NCI-H226 (cell line): ENCODE measurements at places on chromosomes 13 and 19.
A peak's percentile ranks its signal among the peaks of the same experiment; 100 is the strongest.

- DNase-seq, result no peak
Measured at GRCh38 chr19:10935371-10936059, 6.9 kb downstream of the TIMM29 start.

DNA sequence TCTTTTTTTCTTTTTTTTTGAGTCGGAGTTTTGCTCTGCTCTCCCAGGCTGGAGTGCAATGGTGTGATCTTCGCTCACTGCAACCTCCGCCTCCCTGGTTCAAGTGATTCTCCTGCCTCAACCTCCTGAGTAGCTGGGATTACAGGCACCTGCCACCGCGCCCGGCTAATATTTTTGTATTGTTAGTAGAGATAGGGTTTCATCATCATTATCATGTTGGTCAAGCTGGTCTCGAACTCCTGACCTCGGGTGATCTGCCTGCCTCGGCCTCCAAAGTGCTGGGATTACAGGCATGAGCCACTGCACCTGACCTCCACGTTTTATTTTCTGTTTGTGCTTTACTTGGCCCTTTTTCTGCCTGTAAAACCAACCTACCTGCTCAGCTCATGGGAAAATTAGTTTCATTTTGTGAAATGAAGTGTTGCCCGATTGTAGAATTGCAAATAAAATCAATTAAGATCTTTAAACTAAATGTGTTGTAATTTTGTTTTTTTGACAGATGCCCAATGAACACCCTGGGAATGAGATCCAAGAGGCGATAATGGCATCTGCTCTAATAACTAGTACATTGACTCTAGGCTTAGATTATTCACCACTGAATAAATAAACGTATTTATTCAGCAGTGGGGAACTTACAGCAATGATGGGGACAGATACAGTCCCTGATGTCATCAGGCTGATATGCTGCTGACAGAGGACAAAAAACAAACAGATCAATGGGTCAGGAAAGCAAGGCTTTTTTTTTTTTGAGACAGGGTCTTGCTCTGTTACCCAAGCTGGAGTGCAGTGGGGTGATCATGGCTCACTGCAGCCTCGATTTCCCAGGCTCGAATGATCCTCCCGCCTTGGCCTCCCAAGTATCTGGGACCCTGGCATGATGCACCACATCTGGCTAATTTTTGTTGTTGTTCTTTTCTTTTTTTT lies 2.2 kb upstream of the RAB11B start:
- no peak for DNase-seq

DNA sequence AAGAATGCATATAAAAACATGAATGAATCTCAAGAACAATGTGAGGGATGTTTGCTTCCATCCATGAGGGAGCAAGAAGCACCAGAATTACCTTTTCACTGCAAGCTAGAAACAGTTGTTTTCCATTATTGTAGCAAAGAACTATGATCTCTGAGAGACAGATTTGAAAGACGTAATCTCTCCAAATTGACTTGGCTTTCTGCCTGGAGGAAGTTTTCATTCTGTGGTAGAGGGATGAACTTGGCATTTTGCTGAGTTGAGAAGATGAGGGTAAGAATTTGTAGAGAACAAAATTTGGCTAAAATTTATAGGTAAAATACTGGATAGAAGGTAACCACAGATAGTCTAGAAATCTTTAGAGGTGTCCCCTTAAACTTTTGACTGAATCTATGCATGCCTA lies 496.8 kb downstream of the TDRD3 start:
- DNase-seq, result no peak

DNA sequence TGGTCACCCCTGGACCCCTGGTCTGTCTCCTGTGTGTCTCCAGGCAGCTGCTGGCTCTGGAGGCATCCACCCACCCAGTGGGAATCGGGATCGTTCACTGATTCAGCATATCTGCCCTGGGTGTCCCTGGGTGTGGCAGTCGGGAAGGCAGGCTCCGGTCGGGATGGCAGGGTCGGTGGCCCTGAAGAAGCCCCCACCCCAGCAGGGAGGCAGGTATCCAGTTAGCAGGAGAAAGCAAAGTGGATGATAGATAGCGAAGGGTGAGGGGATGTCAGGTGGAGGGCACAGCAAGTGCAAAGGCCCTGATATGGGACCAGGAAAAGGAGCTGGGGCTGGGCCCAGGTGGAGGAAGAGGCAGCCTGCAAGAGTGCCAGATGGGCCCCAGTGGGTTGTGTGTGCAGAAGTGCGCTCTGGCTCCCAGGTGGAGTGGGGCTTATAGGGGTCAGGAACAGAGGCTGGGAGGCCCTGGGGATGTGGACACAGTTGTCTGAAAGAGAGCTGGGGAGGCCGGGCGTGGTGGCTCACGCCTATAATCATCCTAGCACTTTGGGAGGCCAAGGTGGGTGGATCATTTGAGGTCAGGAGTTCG lies 2.3 kb downstream of the SSBP4 start:
- DNase-seq, result no peak

DNA sequence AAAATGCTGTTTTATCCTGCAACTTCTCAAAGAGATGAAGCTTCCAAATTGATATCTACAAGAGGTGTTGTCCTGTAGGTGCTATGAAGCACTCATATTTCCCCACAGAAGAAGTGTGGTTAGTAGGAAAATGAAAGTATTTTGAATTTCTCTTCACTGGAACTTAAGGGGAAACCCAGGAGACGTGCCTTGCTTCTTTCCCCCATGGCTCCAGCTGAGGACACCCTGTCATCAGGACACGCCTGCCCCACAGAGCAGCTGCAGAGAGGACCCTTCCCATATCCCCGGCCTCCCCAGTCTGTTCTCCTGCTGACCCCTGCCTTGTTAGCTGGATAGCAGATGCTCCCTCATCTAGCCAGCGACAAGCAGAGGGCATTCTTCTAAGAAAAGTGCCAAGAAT lies 371.3 kb downstream of the COG6 start:
- no peak for DNase-seq

DNA sequence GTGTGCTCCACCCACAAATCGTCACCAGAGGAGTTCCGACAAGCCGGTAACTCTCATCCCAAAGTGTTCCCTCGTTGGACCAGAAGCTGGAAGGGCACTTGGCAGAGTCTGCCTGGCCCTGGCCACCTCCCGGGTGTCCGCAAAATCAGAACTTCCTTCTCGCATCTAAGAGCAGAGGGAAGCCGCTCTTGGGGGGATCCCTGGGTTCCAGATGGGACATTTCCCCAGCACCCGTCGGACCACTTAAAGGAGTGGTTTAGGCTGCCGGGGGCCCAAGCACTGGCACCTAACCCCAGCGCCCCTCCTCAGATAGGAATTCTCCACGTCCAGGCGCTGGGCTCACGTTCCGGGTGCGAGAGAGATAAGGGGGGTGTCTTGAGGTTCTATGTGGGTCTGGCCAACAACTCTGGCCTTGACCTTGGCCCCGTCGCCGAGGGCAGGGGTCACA lies 857 bp upstream of the MAP2K7 start:
- DNase-seq, result no peak

DNA sequence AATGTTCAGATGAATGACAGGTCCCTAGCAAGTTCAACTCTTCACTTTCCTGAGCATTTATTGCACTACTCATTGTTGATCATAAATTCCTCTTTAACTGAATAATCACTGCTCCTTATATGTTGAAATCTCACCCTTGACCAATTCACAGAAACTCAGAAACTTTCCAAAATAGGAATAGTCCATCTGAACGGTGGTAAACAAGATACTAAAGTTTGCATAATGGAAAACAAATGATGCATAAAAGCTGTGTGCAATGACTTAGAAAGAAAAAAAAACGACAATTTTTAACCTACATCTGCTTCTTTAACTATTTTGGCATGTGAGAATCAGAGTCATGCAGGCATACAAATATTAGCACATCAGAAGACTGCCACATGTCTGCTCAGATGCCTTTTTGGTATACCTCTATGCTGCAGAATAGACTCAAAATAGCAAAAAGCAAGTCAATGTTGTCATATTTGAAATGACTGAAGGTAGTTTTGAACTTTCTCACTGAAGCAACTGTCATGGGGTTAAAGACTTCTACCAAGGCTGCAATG lies 34.8 kb downstream of the SLC10A2 start:
- no peak for DNase-seq

DNA sequence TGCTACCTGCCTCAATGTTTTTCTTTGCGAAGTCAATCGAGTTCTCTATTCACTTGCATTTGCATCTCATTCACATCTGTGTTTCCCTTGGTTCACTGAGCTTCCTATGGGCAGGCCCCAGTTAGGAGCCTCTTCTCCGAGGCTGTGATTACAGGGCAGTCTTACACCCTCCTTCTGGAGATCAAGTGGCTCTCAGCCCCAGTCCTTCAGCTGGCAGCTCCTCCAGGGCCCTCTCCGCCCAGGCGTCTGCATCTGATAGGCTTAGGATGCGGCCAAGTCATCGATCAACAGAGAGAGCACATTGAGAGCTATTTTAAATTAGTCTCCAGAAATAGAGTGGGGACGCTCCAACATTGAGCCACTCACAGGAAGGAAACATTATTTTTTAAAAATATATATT lies 44.2 kb downstream of the MBNL2 start:
- DNase-seq, result no peak

DNA sequence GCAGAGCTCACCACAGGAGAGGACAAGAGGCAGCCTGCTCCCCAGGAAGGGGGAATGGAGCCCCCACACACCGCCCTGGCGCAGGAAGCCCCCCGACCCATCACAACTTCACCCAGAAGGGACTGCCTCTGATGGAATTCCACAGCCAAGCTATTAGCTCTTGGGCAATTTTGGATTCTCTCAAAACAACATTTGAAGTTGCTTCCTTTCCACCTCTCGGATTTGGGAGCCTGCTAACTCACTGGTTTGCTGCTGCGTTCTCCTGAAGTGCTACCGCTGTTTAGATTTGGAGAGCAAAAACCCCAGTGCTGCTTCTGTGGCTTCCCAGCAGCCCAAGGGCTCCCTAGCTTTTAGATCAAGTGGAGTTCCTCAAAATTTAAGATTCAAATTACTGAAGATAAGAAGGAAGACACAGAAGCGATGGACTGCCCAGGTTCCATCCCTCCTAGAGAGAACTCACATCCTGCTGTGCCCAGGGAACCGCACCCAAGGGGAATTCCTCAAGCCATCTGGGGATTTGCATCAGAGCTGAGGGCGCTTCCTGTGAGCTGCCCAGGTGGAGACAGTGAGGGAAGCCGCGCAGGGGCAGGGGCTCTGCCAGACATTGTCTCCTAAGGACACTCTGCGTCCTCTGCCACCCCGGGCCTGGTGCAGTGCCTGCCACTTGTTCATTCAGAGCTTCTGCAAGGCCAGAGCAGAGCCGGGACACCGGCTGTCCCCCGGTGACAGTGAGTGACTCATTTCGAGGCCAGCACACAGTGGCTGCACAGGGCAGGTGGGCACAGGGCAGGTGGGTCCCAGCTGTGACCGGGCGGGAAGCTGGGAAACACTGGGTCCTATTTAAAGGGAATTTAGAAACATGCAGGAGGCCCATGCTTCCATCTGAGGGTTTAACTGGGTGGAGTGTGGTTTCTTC lies 45.5 kb downstream of the COL4A1 start:
- DNase-seq, result no peak

DNA sequence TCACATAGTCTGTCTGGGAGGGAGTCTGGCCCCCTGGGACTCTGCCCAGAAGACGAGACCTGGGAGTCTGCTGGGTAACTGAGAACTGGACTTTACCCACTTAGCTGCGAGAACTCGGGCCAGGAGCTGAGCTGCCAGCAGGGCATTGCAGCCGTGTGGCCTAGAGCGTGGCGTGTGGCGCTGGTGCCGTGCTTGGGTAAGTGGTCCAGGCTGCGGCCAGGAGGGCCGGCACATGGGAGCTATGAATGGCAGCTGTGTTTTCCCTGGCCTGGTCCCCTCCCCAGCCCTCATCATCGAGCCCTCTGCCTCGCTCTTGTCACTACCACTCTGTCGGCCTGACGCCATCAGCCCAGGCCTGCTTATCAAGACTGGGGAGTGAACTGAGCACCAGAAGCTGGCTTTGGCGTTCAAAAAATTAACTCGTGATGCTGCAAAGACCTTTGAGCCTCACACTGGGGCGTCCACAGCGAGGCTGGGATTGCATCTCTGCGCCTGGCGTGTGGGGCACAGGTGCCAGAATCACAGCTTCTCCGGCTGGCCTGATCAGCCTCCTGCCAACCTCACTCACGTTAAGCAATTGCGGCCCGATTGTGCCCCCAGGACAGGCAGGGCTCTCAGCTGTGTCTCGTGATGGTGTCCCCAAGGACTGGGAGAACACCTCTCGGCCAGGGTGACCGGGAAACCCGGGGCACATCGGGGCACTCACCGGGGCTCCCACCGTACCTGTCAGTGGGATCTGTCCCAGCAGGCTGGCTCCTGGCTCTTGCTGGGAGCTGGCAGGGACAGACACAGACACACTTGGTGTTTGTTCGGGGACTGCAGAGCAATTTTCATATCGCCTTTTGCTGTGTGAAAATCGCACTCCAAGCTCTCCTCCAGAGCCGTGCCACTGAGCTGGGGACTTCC lies 85.9 kb downstream of the KDM4B start:
- DNase-seq, result no peak

DNA sequence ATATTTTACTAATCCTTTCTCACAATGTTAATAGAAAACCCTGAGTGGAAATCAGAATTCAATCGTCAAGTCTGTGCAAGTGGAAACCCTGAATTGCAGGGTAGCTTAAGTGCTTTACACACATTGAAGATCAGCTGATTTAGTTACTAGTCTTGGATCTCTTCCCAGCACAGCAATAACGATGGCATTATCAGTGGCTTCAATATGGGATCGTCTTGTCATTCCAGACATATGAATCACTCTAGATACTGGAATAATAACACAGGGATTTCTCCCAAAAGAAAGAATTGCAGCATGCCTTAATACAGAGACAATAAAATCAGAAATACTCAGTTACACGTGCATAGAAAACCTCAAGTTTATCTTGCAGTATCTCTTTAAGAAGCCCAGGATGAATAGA lies 12.6 kb upstream of the METTL21C start:
- DNase-seq, result peak; percentile 85

DNA sequence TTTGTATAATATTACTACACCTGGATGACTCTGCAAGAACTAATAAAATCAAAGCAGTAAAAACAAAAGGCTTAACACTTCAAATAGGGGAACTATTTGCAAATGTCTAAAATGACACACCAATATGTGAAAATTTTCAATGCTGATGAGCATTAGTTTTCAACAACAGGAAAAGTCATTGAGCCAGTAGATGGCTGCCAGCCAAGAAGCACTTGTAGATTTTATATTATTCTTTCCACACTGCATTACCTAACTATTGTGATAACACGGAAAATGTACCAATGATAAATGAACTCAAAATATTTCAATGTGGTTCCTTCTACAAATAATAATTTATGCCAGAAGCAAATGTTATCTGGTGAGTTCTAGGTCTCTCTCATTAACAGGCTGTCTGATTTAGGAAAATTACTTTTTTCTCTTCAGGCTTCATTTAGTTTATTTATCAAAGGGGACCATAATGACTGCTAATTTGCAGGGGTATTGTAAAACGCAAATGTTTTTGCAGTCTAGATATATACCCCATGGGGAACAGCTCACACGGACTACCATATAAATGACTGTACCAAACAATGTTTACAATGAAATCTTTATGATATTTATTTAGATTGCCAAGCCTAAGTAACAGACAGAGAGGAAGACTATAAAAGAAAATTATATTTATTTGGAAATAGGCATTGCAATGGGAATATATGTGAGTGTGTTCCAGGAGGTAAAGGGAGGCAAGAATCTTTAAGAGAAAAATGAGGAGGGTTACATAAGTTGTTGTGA lies 407.8 kb downstream of the LIG4 start:
- DNase-seq, result peak; percentile 20

- DNase-seq, result no peak
Measured at GRCh38 chr13:52947921-52948373, 80.7 kb upstream of the OLFM4 start.

GRCh38 chr13:99390601-99391000 lies 83.4 kb upstream of the GPR183 start:
- DNase-seq, result no peak
